Activated naive CD4-positive, alpha-beta T cell treated with anti-CD3 and anti-CD28 coated beads, Interleukin-2, amount 50 U/mL, for 72 hours (primary cell): ENCODE measurements at places on chromosomes 7 and 10.

DNA sequence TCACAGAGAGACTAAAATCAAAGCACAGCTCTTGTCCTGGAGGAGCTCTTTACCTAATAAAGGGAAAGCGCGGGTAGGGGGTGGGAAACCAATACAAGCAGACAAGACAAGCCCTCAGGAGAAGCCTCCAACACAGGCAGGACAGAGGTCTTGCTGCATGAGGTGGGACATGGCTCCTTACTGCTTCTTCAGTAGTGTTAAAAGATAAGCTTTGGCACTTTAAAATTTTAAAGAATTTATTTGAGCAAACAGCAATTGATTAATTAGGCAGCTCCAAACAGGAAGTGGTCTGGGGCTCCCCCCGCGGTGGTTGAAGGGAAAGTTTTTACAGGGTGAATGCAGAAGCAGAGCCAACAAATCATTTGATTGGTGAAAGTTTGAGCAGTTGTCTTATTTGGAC, 50.3 kb upstream of the MACC1 start:
- no peak for DNase-seq

GRCh38 chr7:30163231-30163894, 28.6 kb downstream of the MTURN start:
- DNase-seq: peak; percentile 14

GRCh38 chr7:44087911-44088838, 5.8 kb upstream of the POLM start:
- DNase-seq: no peak

GRCh38 chr10:119461380-119461779, 81.1 kb downstream of the RGS10 start:
- DNase-seq: no peak

DNA sequence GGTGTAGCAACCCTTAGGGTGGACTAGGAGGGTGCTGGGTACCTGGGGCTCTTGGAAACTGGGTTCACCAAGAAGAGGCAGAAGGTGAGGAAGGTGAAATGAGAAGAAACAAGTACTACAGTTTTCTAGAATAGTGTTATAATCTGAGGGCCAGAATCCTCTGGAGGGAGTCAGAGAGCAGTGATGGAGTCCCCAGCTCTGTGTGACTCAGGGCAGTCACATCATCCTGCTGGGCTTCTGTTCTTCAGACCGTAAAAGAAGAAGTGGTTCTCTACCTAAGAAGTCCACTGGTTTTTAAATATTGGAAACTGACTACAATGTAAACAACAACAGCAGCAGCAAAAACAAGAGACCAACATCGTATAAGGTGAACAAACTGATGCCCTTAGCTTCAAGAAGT, 197.3 kb downstream of the PRPF18 start:
- DNase-seq: no peak

DNA sequence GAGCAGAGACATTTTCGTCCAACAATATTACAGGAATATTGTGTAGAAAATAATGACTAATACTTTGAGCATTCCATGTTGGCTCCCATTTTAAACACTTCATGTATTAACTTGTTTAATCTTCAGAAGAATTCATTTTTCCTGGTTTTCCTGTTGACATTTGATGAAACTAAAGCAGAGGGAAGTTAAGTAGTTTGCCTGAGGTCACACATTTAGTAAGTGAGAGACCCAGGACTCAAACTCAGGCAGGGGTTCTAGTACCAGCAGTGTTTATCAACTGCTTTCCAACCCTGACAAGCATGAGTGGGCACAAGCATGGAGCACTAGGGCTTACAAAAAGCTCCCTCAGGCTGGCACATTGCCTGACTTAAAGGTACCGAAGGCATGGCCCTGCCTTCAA, 719.1 kb downstream of the AUTS2 start:
- no peak for DNase-seq

DNA sequence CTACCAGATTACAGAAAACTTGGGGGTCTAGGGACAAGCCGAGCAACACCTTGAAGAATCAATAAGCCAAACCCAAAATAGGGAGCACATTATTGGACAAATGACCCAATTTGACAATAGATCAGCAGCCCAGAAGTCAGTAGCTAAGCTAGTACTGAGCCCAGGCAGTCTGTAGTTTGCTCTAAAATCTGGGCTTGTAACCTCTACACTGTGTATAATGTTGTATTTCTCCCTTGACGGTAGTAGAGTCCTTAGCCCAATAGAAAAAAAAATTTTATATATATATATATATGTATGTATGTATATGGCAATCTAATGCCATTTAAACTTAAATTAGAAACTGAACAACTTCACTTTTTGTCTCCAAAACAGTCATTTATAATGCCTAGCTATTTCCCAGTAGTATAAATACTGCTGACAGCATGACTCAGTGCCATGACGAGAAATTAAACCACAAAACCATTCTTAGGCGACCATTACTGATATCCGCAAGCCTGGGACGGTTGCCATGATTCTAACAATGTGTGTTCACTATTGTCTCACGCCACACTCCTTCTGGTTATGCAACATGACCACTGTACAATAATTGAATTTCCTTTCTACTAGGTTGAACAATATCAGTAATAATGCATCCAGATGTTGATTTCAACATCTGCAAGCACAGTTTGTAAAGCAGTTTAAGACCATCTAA, 110.5 kb downstream of the IPMK start:
- no peak for DNase-seq

DNA sequence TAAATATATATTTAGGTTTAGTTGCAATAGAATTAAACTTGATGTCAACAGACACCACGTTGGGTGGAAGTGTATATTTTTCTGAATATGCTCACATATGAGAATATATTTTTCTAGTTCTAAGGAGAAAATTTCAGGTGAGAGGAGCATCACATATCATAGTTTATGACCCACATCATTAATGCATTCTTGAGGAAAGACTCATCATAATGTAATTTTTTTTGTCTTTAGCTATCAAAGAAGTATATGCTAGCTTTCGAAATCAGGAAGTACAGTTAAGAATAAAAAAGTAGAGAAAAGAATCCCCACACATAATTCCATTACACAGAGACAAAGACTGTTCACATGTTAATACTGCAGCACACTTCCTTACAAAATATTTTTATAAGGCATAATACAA, 30.4 kb downstream of the A1CF start:
- DNase-seq: no peak

- DNase-seq: no peak
Measured at GRCh38 chr7:107914831-107915230, 23.8 kb downstream of the DLD start.

DNA sequence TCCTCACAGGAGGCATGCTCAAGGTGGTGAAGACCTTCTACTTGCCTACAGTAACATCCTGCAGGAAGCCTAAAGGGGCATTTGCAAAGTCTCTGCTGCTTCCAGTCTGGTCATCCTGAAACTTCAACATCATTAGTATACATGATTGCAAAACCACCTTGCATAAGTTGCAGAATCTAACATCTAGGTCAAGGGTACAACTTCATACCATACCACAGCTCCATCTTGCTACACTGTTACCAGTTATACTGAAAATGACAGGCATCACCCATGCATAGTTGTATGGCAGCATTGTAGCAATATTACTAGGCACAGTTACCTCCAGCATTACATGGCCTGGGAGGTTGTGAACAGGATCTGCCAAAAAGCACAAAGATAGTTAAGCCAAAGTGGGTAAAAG, 13.7 kb upstream of the MACROH2A2 start:
- no peak for DNase-seq

GRCh38 chr7:127967281-127967680, 64.0 kb downstream of the LRRC4 start:
- no peak for DNase-seq

DNA sequence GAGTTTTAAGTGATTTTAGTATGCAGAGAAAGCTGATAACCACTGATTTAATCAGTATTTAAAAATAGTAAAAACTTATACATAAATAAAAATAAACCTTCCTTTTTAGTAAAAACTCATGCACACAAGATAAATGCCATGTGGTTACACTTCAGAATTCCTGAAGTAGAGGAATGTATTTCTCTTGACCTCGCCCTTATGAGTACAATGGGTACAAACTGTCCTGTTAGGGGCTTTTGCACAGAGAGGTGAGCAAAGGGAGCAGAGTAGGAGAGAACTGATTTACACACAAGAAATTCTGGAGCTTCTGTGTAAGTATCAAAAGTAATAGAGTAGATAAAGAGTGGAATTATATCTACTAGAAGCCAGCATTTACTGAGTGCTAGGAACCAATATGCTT, 279.6 kb downstream of the PPP1R3A start:
- DNase-seq: no peak

- no peak for DNase-seq
Measured at GRCh38 chr10:109746861-109747260, 176.4 kb downstream of the XPNPEP1 start.

GRCh38 chr10:99908512-99908911, 101.2 kb downstream of the DNMBP start:
- no peak for DNase-seq

- no peak for DNase-seq
Measured at GRCh38 chr10:35204650-35205319, 78.1 kb downstream of the CREM start.

GRCh38 chr10:109430043-109430760, 493.1 kb downstream of the XPNPEP1 start:
- DNase-seq: no peak

DNA sequence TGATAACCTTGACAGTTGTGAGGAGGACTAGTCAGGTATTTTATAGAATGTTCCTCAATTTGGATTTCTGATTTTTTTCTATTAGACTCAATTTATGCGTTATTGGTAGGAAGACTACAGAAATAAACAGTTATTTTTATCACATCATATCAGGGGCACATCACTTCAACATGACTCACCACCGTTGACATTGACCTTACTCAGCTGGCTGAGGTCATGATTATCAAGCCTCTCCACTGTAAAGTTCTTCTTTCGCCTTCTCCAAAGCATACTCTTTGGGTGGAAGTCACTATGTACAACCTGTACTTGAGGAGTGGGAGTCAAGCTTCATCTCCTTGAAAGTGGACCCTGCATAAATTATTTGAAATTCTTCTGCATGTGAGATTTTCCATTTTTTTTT, 194.3 kb upstream of the IGFBP3 start:
- no peak for DNase-seq

DNA sequence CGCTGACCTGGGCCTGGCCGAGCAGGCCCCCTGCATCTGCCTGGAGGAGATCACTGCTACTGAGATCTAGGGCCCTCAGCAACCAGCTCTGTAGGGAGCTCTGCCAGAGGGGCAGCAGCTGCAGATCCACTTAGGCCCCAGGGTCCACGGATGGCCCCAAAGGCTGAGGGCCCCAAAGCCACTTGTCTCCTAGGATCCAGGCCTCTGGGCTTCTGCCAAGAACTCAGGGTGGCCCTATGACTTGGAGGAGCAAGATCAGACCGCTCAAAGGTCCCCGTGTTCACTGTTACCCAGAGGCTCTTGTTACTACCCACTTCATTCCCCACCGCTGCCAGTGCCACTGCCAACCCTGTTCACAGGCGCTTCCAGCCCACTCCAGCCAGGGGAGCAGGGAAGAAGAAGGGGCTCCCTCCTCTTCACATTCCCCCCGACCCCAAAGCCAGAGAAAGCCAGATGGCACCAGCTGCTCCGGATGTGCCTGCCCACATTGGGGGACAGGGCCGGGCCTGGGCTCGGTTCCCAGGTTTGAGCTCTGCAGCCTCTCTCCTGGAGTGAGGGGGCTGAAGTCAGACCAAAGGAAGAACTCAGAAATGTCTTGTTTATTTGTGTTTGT, 7.6 kb downstream of the LZTS2 start:
- no peak for DNase-seq

GRCh38 chr7:121428855-121429489, 32.9 kb upstream of the FAM3C start:
- no peak for DNase-seq

DNA sequence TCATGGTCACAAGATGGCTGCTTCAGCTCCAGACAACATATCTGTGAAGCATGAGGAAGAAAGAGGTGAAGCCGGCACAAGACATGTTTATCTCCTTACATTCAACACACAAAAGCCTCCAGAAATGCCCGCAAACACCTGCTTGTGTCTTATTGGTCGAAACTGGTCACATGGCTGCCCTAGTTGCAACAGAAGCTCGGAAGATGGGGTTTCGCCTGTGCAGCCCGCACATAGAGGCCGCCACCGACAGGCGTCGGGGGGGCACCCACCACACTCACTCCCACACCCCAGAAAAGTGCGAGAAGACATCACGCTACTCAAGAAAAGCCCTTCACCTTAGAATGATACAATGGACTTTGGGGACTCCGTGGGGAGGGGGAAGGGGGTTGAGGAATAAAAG, 63.0 kb upstream of the MGMT start:
- no peak for DNase-seq

GRCh38 chr10:62093863-62094291, 174.8 kb downstream of the RTKN2 start:
- no peak for DNase-seq

DNA sequence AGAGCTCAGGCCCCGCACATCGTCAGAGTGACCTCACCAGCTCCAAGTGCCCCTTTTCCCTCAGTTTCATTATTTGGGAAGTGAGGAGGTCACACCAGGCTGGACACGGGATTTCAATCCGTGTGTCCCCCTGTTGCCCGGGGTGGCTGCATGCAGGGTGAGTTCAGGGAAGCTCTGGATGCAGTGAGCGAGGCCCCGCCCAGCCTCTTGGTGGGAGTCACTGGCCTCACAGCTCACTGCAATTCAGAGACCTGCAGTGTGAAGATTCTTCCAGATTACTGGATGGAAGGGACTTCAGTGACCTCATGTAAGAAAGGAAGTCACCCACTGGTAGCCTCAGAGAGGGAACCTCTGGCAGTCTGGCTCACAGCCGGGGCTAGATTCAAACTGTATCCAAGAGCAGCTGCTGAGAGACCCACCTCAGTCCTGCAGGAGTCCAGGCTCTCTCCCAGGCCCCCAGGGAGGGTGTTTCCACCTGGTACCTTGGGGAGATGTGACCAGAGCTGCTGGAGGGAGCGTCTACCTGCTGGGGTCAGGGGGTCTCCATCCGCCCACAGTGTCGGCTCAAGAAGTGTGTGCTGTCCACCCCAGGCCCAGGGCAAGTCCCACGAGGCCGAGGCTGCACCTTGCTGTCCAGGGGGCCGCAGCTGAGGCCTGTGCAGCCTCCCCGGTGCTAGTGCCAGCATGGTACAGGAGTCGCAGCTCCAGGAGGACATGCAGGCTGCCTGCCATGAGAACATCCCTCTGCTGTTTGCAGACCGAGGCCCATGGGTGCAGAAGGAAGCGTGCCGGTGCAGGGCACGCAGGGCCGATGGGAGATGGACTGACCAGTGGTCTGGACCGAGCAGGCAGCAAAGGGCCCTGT, 54.4 kb downstream of the MGMT start:
- no peak for DNase-seq
